ENCODE measurements at places on chromosomes 4 and X.

DNA sequence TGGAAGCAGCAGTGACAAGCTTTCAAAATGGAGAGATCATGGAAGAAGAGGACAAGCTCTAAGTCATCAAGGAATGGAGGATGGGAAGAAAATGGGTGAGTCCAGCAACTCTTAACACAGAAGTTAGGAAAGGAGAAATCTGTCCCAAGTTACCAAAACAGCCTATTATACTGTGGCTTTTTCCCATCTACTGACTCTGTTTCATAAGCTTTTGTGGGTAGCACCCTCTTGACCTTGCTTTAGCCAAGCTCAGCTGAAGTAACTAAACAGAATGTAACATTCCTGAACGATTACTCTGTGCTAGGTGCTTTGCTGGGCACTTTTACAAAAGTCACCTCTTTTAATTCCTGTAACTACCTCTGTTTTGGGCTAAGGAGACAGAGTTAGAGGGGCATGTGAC, 54.9 kb downstream of the MAP7D2 start:
- no peak overlapping the region for H3K27ac ChIP-seq
- H3K4me1 ChIP-seq: no peaks in the 10 kb centered on the region
- H3K36me3 ChIP-seq: no peaks in the 10 kb centered on the region
- DNase-seq: no peak
- H3K4me3 ChIP-seq: no peak overlapping the region

GRCh38 chr4:54496412-54496811, 161.3 kb upstream of the KIT start:
- H3K27ac ChIP-seq: no peak overlapping the region
- no peaks in the 10 kb centered on the region for H3K4me1 ChIP-seq
- H3K27me3 ChIP-seq: no peaks in the 10 kb centered on the region
- no peaks in the 10 kb centered on the region for H3K36me3 ChIP-seq

- H3K4me1 ChIP-seq: no peaks in the 10 kb centered on the region
- no peak for DNase-seq
- H3K36me3 ChIP-seq: peaks cover 47% of the 10 kb centered on the region
- no peak overlapping the region for H3K4me3 ChIP-seq
These were observed 25.5 kb downstream of the MMAA start for GRCh38 chr4:145644699-145645098.

GRCh38 chr4:76581077-76581962, 146.3 kb downstream of the SHROOM3 start:
- no peak overlapping the region for H3K27ac ChIP-seq
- no peak overlapping the region for H3K4me3 ChIP-seq

DNA sequence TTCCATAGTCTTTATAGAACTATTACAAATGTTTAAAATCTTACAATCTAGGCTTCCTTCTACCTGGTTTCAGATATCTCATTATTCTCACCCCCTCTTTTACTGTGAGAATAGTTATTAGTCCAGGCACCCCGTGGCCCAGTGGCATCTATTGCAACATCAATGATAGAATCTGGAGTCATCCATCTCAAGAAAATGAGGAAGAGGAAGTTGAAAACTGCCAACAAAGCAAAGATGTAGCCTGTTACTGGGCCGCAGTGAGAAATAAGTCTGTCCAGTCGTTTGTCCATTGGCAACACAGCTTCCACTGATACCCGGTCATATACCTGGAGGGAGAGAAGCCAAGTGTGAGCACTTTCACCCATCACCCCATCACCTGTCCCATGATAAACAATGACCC, 6.0 kb upstream of the ASB11 start:
- H3K4me3 ChIP-seq: no peak overlapping the region
- no peak for DNase-seq
- H3K27me3 ChIP-seq: no peaks in the 10 kb centered on the region
- H3K36me3 ChIP-seq: peaks cover 41% of the 10 kb centered on the region

DNA sequence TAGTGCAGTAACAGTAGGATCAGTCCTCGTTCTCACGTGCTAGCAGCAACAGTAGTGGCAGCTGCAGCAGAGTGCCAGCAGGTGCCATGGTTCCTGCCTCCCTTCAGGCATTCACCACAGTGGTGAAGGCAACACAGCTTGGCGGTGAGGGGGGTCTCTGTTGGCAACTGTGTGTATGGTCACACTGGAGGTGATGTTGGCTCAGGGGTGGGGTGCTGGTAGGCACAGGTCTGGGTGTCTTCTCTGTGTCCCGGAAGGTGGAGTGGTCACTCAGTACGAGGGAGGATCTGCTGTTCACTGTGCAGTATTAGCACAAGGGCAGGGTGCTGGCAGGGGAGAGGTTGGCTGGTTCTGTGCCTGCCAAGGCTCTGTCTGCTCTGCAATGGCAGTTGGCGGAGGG, 671.8 kb downstream of the CCSER1 start:
- no peak overlapping the region for H3K27ac ChIP-seq
- H3K4me1 ChIP-seq: no peaks in the 10 kb centered on the region
- no peak for DNase-seq
- no peaks in the 10 kb centered on the region for H3K36me3 ChIP-seq
- no peak overlapping the region for H3K4me3 ChIP-seq
- H3K27me3 ChIP-seq: no peaks in the 10 kb centered on the region
